ENCODE measurements at places on chromosomes 16 and 17. TPM values are rescaled to one million over a fixed set of nuclear protein-coding genes. Genes with fewer than 3 reads are reported as not detected.

DNA sequence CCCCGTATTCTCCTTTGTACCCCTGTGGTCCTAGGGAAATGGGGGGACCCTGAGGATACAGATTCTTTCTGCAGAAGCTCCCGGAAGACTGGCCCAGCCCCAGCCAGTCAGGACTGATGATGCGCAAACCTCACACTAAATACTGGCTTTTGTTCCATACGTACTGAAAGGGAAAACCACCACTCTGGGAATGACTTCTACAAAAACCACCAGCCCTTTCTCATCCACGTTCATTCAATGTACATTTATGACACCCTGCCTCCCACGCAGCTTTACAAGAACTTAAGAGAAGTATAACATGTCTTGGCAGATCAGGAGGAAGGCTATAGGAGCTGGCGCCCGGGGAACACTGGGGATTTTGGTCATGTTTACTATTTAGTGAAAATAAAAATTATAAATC lies 70.6 kb downstream of the MARCHF10 start:
- DNase-seq = no peak

- peak; percentile 83 for DNase-seq
Observed at GRCh38 chr17:50055426-50056216, at the start of gene ITGA3. ITGA3 (plus strand) TSS chr17:50056110; CDS start chr17:50056440, 330 bp downstream.

GRCh38 chr16:67454104-67454503 lies 23.2 kb downstream of the HSD11B2 start:
- no peak for DNase-seq

DNA sequence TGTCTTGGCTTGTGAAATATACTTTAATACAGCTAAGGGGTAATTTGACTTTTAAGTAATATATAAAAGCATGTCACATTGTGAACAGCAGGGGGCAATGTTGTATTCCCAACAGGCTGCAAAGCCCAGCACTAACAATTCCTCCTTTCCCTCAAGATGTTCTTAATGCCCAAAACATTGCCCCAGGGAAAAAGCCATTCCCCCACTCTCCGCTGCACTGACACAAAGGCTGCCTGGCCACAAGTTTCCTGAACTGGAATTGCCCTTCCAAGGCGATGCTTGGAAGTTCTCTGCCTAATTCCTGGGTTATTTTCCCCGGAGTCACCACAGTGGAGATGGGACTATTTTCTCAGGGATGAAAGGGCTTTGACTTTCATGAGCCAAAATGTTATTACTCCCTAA lies 27.2 kb downstream of the CLEC16A start:
- peak; percentile 39 for DNase-seq

Gene SLC35G3
- not detected for total RNA-seq

Gene KRT36
- total RNA-seq = not detected

Gene BAIAP3
- 26.7 TPM for total RNA-seq

Gene SPATA32
- not detected for total RNA-seq

All from glutamatergic neuron (in vitro differentiated cells).